ENCODE measurements at places on chromosomes 3 and 15. TPM values are rescaled to one million over a fixed set of nuclear protein-coding genes. Genes with fewer than 3 reads are reported as not detected.
A peak's percentile ranks its signal among the peaks of the same experiment; 100 is the strongest.

GRCh38 chr3:8094415-8094814, 407.2 kb upstream of the LMCD1 start:
- no peak for DNase-seq

DNA sequence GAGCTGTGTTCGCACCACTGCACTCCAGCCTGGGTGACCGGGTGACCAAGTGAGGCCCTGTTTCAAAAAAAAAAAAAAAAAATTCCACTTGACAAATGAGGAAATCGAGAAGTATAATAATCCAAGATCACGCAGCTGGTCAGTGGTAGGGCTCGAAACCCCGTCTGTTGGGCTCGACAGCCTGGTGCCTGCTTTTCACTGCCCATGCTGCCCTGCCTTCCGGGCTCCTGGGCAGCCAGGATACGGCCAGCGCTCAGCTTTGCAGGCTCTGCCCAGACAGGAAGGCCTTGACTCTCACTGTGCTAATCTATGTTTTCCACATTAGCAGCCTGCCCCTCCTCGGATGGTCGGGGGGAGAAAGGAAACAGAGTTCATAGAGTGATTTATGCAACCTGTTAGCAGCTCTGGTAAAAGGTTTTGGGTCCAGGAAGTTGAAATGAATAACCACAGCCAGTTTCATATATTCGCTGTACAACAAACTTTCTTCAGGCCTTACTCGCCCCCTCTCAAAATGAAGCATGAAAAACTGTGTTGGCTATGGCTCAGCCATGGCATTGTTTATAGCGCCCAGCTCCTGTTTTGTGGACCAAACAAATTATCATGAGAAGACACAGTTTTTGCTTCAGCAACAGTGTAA, 108.8 kb downstream of the XXYLT1 start:
- DNase-seq, result no peak

GRCh38 chr3:135412475-135412874, 553.1 kb upstream of the PPP2R3A start:
- DNase-seq, result no peak

DNA sequence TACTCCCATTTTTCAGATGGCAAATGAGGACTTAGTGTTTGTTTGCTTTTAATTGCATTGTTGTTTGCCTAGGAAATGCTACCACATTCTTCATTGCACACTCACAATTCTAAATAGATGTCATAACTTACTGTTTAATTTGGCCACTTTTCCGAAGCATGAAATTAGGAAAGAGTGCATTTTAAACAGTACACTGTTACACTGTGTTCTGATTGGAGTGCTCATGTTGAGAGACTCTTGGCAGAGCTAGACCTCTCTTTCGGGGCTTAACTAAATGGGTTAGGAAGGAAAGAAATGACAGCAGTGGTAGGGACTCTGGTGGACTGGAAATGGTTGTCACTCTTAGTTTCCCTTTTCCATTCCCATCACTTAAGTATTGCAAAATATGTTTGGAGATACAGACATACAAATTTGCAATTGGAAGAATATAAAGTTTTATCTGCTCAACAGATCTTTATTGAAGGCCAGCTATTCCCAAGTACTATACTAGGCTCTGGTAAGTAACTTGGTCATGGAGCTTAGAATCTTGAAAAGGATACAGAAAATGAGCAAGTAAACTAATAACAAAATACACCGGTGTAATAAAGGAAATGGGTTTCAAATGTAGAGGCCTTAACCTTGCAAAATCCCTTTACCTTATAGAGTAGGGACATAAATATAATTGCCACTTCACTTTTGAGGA, 90.2 kb downstream of the DCUN1D1 start:
- no peak for DNase-seq

DNA sequence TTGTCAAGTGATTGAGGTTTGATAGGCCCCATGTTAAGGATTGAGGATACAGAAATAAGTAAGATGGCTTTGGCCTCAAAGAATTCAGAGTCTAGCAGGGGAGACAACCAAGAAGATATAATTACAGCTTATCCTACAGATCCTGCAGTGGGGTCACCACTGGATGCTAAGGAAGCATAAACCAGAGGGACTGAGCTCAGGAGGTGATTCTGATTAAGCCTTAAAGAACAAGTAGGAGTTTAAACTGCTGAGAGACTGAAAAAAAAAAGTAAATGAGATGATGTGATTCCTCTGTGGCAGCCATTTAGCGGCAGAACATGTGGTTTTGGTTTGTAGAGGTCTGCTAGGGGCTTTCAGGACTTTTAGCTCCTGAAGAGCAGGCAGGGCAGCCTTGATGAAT, 72.1 kb upstream of the ROPN1 start:
- DNase-seq, result no peak

DNA sequence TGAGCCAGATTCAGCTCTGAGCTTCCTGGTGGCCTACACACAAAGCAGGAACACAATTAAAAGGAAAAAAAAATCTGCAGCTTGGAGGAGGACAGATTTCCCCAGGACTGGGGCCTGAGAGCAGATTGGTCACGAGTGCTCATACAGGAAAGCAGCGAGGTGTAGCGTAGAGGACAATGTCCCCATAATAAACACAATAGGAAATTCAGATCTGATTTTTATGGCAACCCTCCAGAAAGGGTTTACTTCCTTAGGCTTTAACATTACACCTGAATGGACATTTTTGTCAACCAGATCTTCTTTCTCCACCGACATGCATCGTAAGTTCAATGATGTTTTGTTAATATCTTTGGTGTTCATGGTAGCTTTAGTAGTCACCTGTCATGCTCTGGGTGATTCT, 23.3 kb downstream of the SLC6A20 start:
- DNase-seq, result no peak

DNA sequence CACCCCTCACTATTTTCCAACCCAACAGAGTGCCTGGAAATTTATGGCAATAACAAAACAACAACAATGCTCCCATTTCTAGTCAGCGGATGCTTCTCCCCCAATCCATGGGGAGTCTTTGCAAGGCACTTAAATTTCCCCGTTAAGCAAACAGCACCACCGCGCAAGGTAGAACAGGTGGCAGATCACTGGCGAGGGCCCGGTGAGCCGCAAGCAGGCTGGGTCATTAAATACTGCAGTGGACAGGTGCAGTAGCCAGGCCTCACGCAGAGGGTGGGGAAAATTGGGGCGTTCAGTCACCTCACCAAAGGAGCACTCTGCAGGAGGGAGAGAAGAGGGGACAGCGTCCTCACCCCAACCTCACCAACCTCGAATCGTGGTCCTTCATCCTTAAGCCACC, 147.5 kb downstream of the NTRK3 start:
- DNase-seq, result no peak

DNA sequence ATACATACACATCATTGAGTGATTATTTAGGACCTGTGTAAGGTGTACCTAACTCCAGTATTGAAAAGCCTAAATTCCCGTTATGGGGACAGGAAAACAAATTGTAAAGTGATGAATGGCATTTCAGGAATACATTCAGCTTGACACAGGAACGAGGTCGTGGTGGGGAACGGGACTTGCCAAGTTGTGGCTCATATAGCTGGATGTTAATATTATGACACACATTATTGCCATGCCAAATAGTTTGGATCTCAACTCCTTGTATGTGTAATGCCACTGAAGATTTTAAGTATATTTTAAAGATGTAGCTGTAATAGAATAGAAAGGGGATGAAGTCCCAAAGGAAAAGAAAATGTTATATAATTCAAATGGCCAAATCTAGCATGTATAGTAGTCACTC, 227.2 kb upstream of the GOLIM4 start:
- no peak for DNase-seq

- no peak for DNase-seq
Measured at GRCh38 chr3:172268868-172269267, 179.4 kb downstream of the GHSR start.

The GREM1 gene
- total RNA-seq, result 35.3 TPM

DNA sequence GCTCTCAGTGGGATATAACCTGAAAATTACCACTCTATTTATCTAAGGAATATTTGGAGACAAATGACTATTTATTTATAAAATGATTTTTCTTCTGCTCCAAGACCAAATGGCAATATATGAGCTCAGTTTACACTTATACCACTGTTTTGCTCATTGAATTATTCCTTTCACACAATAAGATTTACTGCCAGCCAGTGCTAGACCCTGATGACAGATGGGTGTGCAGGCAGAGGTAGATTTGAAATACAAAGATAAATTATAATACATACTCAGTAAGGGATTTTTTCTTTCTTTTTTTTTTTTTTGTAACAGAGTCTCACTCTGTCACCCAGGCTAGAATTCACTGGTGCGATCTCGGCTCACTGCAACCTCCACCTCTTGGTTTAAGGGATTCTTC, 980.3 kb downstream of the EPHA3 start:
- no peak for DNase-seq

The RLBP1 gene
- not detected for total RNA-seq

DNA sequence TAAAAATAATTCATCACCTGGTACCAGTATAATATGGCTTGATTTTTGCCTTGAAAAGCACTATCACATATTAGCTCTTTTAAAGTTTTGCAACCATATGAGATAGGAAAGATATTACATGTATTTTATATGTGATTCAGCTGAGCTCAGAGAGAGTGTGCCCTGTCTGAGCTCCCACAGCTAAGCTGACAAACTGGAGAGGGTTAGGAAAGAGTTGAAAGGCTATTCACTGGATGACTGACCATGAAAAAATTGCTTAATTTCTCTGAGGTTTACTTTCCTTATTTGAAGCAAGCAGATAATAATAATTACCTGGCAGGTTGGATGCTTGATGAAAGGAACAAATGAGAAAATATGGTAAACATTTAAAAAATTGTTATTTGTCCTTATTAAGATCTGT, 97.4 kb upstream of the CCDC80 start:
- no peak for DNase-seq

GRCh38 chr15:78811825-78812183, 540 bp upstream of the ADAMTS7 start:
- DNase-seq, result no peak

- DNase-seq, result no peak
Measured at GRCh38 chr3:26637698-26638097, 15.1 kb downstream of the LRRC3B start.

- DNase-seq, result peak; percentile 32
Measured at GRCh38 chr3:69462022-69462825, 76.3 kb upstream of the FRMD4B start.

The GASK1A gene
- total RNA-seq, result 0.11 TPM

- no peak for DNase-seq
Measured at GRCh38 chr3:197201791-197202452, 96.5 kb downstream of the DLG1 start.

The AQP9 gene
- total RNA-seq, result not detected

DNA sequence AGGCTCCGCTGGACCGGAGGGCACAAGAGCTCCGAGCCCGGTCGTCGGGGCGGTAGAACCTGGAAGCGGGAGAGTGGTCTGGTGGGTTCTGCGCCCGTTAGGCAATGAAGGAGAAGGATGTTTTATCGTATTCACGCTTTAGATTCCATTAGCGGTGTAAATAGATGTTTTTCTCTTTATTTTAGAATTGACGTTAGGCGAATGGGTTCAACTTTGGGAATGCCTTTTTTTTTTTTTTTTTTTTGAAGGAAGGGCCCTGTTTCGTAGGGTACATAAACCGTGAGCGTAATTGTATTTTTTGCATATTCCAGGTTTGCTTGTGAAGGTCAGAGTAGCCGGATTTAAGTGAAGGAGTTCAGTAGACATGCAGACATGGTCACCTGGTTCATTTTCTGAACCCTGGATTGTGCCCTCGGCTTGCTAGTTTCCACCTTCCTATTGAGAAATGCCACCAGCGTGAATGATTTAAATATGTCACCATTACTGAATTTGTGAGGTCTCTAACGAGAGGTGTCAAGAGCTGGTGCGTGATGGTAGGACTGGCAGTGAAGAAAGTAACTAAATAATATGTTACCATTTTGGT, 808 bp downstream of the RBM6 start:
- no peak for DNase-seq

- no peak for DNase-seq
Measured at GRCh38 chr3:119290613-119291012, 3.6 kb upstream of the ARHGAP31 start.

- DNase-seq, result no peak
Measured at GRCh38 chr3:175020101-175020500, 161.0 kb downstream of the NAALADL2 start.

GRCh38 chr3:78141269-78141668, 1101.4 kb downstream of the ROBO2 start:
- no peak for DNase-seq

Measured in Daoy (cell line).